Upper lobe of right lung (tissue), 1 donor: ENCODE measurements at places on chromosomes 5 and 9.

DNA sequence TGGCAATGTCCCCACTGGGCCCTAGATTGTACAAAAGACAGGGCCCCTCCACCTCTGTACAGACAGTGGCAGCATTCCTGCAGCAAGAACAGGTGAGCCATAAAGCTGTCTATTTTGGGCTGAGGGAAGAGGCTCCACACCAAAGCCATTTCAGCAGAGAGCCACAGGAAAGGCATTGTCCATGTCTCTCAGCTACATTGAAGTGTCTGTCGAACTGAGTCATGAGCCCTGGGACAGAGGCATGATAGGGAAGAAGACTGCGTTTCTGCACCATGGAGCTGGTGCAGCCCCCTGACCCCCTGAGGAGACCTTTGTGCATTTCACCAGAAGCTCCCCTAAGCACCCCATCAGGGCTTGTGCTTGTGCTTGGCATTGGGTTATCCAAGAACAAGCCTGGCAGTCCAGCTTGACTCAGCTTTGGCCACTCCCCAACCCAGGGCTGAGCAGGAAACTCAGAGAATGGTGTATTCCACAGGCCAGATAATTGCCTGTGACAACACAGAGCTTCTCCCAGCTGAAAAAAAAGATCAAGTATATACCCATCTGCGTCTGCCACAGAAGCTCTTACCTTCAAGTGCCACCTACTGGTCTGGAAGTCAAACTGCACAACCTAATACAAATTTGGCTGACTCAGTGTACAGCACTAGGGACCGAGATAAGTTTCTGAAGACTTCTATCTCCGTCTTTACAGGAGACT lies 5.9 kb upstream of the FRMD3 start:
- no peak for DNase-seq

- DNase-seq, result peak; percentile 27
Measured at GRCh38 chr5:179431221-179431824, 86.1 kb upstream of the ADAMTS2 start.

DNA sequence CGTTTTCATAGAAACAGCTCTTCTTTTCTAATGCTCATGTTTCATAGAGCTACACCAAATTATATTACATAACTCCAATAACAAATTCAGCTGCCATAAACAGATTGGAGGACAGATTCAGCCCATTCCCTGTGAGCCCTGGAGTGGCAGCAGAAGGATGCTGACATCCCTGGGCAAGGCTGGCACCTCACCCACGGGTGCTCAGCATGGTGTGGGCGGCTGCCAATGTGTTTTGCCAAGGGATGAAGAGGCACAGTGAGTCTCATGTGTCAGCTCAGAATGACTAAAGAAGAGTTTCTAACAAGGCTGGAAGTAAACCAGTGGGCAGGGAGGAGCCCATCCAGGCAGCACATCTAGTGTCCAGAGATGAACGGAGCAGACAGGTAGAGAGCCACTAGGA lies 127.1 kb upstream of the ICE1 start:
- no peak for DNase-seq

DNA sequence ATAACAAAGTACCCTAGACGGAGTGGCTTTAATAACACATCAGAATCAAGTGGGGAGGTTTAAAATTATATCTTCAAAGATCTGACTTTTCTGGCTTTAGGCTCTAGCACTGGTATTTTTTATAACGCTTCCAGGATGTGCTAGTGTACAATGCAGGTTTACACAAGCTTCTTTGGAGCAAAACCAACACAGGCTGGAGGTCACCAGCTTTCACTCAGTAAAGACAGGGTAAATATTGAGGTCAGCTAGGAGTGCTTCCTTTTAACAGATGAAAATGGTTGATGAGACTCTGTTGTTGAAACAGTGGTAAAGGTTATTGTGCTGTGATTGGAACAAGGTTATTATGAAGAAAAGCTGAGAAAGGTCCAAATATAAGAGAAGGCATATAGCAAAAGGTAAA lies 414.2 kb downstream of the TAF11L14 start:
- DNase-seq, result no peak

GRCh38 chr5:144484124-144484897 lies 313.6 kb downstream of the KCTD16 start:
- DNase-seq, result no peak

DNA sequence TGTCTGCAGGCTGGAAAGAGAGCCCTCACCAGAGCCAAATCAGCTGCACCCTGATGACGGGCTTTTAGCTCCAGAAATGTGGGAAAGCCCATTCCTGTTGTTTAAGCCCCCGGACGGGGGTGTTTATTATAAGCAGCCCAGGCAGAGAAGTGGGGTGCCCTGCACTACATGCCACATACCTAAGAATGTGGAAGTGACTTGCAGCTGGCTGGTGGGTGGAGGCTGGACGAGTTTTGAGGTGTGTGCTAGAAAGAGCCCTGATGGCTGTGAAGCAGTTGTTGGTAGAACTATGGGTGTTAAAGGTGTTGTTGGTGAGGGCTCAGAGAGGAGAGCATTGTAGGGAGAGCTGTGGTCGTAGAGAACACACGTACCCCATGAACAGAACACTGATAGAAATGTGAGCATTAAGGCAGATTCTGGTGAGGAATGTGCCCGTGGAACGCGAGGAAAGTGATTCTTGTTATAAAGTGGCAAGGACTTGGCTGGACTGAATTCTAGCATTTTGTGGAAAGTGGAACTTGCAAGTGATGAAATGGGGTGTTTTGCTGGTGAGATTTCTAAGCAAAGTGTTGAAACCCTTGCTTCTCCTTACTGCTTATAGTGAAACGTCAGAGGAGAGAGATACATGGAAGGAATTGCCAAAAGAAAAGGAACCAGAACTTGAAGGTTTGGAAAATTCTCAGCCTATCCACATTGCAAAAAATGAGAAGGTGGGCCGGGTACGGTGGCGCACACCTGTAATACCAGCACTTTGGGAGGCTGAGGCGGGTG lies 38.9 kb downstream of the AHRR start:
- DNase-seq, result no peak

DNA sequence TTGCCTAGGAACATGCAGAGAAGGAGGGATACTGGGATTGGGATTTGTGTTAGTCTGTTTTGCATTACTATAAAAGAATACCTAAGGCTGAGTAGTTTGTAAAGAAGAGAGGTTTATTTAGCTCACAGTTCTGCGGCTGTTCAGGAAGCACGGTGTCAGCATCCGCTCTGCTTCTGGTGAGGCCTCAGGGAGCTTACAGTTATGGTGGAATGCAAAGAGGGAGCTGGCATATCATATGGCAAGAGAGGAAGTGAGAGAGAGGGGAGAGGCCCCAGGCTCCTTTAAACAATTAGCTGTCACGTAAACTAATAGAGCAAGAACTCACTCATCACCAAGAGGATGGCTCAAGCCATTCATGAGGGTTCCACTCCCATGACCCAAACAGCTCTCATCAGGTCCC lies 27.0 kb downstream of the IL12B start:
- DNase-seq, result no peak

- no peak for DNase-seq
Measured at GRCh38 chr5:38086777-38087176, 171.6 kb upstream of the EGFLAM start.

DNA sequence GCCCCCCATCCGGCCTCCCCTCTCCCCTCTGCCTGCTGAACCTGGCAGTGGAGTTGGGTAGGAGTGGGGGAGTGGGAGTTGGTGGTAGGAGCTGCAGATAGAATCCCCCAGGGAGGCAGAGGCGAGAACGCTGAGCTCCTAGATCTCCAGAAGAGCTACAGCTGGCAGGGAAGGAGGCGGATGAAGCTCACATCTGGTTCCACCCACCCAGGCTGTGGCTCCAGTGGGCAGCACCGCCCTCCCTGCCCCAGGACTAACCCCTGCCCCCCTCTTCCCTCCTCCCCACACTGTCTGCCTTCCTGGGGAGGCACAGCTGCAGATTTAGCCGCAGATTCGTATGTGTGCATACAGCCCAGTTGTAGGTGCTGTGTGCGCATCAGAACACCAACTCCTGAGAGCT lies 34.2 kb downstream of the C9orf50 start:
- no peak for DNase-seq

- DNase-seq, result peak; percentile 58
Measured at GRCh38 chr5:961002-961710, 47.4 kb upstream of the NKD2 start.

- no peak for DNase-seq
Measured at GRCh38 chr5:171979606-171980005, 26.8 kb downstream of the FBXW11 start.

- DNase-seq, result peak; percentile 88
Measured at GRCh38 chr9:86795047-86795442, 152.3 kb downstream of the GAS1 start.

GRCh38 chr9:78234810-78235209 lies 1.1 kb upstream of the CEP78 start:
- DNase-seq, result no peak

GRCh38 chr5:151432210-151432609 lies 15.2 kb upstream of the SLC36A1 start:
- DNase-seq, result no peak

- no peak for DNase-seq
Measured at GRCh38 chr5:169119288-169120048, 181.5 kb downstream of the SLIT3 start.

DNA sequence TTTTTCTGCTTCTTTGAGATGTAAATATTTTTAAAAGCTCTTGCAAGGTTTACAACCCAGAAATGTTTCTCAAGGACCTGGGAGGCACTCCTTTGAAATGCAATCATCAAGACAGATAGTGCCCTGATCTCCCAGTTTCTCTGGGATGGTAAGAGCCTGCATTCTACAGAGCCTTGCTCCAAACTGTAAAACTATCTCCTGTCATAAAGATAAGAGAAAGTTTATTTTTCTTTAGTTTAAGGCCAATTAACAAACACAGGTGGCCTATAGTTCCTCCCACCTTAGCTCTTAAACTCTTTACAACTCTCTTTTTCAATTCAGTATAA lies 1231.1 kb upstream of the NUDT12 start:
- no peak for DNase-seq

DNA sequence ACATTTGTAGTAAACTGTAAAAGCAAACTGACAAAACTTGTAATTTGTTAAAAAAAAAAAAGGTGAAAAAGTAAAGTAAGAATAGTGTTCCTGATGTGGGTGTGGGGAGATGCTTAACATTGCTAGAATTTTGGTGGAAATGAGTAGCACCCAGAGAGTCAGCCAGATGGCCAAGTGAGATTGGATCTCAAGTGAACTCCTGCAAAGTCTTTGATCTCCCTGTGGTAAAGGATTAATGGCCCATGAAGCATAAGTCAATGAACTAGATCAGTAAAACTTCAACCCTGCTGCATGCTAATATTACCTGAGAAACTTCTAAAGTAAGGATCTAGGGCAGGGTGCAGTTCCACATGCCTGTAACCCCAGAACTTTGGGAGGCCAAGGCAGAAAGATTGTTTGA lies 19.0 kb upstream of the FAM169A start:
- DNase-seq, result no peak

DNA sequence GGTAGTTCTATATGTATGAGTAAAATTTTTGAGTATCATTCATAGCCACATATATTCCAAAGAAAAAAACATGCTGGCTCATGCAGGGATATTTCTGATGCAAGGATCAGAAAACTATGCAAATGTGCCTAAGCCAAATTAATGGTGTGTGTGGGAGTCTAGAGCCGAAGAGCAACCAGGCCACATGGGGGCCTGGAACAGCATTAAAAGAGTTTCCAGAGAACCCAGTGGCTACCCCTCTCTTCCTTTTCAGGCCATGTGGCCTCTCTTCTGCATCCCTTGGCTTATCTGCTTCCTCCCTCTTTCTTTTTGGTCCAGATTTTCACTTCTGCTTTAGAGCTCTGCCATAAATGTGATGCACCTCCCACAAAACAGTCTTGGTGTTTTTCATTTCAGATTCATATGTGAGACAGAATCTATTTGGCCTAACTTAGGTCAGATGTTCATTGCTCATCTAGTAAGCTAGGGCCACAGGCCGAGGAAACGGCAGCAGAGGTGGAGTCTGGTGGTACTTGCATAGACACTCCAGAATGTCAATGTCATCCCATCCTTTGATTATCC lies 300.0 kb downstream of the SH3GL2 start:
- no peak for DNase-seq

DNA sequence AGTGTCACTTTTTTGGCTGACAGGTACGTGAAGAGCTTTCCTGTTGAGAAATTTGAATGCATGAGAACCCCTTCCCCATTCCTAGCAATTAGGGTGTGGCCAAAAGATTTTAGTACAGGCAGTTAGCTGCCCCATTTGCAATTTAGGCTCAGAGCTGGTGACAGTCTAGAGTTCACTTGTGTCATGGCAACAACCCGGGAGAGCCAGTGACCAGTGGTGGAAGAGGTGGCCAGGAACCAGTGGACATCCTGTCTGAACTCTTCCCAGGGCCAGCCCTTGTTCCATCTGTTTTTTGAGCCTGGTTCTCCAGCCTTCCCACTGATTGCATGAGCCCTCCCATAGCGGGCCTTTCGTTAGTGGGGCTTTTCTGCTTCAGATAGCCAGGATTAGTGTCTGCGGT lies 2.5 kb upstream of the NEUROG1 start:
- no peak for DNase-seq

DNA sequence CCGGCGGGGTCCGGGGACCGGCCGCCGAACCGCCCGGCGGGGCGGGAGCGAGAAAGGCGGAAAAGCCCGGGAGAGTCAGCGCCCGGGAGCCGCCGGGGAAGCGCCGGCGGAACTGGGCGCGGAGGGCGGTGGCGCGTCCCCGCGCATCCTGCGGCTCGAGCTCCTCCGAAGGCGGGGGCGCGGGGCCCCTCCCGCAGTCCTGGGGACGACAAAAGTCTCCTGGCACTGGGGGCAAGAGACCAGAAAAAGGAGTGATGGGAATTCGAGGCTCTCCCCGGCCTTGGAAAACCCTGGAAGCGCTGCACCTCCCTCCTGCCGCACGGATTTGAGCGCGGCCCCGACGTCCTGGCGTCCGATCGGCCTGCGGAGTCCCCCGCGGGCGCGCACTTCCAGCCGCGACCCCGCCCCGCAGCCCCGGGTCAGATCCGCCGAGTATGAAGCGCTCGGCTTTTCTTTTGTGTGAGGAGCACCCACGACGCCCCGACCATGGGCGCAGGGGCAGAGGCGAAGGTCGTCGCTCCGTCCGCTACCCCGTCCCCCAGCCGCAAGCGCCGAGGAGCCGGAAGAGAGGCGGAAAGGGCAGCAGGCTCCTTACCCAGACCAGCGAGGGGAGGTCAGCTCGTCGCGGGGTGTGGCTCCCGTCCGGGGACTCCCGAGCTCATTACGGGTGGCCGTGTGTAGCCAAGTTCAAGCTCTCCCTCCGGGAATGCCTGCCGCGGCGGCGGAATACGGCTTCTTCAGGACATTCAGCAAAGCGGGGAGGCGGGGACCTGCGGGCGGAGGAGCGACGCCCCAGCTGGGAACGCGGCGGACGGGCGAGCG lies at the start of gene EPB41L4A:
EPB41L4A (minus strand) TSS at position 114 of the 822 bp plus-strand sequence. CDS start 238 bp downstream, outside the sequence.
- peak; percentile 70 for DNase-seq

- no peak for DNase-seq
Measured at GRCh38 chr5:61589946-61590345, 257.9 kb downstream of the ZSWIM6 start.

DNA sequence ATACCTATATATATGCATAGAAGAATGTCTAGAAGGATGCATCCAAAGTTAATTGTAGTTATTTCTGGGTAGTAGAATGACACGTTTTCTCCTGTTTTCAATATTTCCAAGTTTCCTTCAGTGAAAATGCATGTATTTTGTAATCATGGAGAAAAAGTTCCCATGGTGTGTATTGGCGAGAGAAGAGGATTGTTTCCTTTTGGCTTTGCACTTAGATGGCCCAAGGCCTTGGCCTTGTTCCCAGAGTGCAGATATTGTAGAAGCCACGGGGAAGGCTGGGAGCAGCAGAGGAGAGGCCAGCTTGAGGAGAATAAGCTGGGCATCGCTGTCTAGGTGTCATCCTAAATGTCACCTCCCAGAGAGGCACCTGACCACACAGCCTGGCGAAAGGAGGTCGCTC lies 44.0 kb downstream of the IRF1 start:
- DNase-seq, result no peak
